Epithelial cell of proximal tubule (primary cell): ENCODE measurements at places on chromosomes 12 and 14.

DNA sequence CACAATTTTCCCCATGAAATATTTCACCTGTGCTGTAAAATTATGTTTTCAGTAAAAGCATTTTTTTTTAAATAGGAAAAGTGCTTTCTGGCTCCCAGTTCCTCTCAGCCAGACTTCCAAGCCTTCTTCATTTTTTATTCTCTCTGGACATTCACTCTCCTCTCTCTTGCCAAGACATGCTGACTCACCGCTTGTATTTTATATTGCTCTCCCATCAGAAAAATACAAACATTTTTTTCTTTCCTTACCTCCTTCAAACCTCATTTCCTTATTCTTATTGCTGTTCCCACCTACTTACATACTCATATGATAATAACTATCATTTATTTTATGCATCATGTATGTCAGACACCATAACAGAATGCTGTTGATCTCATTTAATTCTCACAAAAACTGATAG, 37.7 kb upstream of the ZNF641 start:
- DNase-seq, result no peak

GRCh38 chr14:101026341-101026740, 122.8 kb upstream of the RTL1 start:
- no peak for DNase-seq

DNA sequence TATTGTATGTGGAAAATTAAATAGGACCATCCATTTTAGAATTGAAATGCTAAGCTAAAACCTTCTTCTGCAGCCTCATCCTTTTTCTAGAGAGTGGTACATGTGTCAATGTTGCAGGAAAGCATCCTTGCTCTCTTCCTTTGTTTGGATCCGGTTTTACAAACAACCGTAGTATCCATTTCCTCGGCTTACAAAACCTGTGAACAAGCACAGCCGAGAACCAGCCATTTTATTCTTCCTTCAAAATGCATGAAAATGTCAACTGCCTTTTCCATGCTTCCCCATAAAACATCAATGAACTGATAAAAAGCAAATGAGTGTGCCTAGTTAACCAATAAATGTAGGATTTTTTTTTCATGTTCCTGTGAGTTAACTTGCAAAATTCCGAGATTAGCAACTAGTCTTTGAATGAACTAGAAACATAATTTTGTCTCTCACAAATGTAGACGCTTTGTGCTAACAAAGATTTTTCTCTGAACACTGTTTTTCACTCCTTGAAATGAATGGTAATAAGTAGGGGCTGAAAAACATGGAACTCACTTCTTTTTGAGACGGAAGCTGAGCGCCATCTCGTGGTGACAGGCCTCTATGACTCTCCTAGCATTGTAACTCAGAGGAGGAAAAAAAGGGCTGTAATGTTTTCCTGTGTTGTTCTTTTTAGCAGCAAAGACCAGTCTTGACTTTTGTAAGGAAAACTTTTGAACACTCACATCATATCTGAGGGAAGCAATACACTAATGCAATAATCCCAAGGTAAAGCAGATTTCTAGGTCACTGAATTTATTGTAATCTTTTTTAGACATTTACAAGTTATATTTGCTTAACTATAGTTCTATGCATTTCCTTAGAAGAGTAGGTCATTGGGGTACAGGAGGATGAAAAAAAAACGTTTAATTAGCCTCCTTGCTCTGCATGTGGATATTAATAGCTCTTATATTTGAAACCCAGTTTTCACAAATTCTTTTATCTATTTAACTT, 157.4 kb upstream of the FOXG1 start:
- no peak for DNase-seq

DNA sequence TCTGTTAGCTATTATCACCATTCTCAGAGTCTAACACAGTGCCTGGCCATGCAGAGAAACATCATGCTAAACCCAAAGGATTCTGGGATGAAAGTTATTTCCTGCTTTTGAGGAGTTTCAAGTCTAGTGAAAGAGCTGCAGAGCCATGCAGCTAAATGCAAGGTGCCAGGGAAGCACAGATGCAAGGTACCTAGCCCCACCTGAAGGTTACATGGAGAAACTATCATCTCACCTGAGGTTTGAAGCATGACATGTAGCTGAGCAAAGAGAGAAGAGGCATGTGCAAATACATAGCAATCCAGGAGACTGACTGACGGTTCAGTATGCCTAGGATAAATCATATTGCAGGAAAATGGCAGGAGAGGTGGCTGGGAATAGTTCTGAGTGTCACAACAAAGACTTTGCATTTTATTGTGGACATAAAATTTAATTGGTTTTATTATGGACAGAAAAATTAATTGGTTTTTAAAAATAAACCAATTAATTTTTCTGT, 170.4 kb downstream of the PRKD1 start:
- no peak for DNase-seq

GRCh38 chr12:100758083-100758482, 36.5 kb upstream of the ANO4 start:
- no peak for DNase-seq

GRCh38 chr14:100234511-100234910, 4.4 kb upstream of the YY1 start:
- no peak for DNase-seq

- peak; percentile 13 for DNase-seq
Observed at GRCh38 chr14:64035143-64035542, 182.3 kb downstream of the SYNE2 start.

- DNase-seq, result no peak
Observed at GRCh38 chr12:27622436-27623195, 73.6 kb upstream of the REP15 start.

DNA sequence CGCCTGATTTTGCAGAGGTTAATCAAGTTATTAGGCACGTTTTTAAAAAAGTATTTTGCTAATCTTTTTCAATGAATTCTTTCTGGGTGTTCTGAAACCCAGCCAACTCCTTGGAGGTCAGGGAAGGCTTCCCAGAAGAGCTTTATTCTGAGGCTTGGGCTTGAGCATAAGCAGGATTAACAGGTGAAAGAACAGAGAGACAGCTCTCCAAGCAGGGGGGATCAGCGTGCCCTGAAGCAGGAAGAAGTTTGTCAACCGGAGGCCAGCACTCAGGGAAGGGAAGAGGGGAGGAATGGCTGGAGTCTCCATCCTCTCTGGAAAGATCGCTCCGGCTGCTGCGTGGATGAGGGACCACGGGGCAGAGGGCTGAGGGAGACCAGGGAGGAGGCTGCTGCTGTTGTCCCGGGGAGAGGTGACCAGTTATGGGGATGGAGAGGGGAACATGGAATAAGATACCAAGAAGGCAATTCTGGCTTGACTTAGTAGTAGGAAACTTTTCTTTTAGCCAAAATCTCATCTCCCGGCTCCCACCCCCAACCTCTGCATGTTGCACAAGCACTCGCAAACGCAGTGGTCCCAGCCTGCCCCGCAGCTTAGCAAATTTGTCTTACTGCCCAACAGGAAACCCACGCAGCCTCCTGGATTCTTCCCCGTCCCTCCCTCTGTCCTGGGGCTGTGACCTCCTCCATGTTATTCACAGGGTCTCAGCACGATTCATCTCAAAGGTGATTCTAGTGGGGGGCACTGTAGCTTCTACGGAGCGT, 1.1 kb upstream of the SSH1 start:
- no peak for DNase-seq

DNA sequence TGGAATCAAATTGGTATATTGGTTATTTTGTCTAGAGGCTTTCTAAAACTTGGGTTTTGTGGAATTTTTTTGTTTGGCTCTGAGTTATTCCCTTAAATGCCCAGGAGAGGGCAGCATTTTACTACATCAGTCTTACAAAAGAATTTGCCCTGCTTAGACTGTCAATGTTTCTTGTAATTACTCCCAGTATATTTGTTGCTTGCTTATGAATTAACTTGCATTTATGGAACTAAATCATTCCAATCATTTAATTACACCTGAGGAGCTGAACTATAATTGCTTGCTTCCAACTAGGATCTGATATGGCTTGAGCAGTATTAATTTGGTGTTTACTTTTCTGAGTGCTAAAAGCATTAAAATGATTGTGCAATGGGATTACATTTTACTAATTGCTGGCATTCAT, 48.7 kb downstream of the MIPOL1 start:
- peak; percentile 22 for DNase-seq
